ENCODE measurements at places on chromosomes 5 and 9.

GRCh38 chr5:81427566-81427965 is 33.6 kb upstream of the ACOT12 start:
- DNase-seq: no peak

DNA sequence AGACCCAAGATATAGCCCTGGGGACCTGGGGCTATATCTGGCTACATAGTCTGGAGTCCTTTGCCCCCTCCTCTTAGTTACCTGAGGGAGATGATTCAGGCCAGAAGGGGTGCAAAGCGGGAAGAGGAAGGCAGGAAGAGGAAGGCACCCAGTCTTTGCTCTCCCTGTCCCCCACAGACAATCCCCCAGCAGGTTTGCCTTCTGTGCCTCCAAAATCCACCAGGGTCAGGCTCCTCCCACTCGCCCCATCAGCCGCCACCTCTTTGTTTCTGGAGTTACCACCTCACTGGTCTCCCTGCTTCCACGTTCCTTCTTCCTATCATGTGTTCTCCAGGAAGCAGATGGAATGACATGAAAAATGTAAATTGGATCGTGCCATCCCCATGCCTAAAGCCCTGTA is 31.2 kb upstream of the FABP6 start:
- DNase-seq: no peak

- no peak for DNase-seq
Measured at GRCh38 chr5:102307232-102307631, 11.1 kb upstream of the SLCO4C1 start.

- DNase-seq: no peak
Measured at GRCh38 chr5:82720213-82721086, 356.7 kb downstream of the TMEM167A start.

GRCh38 chr9:15048772-15049171 is 138.5 kb upstream of the FREM1 start:
- no peak for DNase-seq

All from foreskin keratinocyte (primary cell).